ENCODE measurements at places on chromosomes 1 and 21.

GRCh38 chr21:31330144-31330483 lies 13.9 kb downstream of the TIAM1 start:
- no peak for DNase-seq

- no peak for DNase-seq
These were observed 231.7 kb upstream of the AJAP1 start for GRCh38 chr1:4422504-4423289.

GRCh38 chr1:39689214-39689613 lies 2.0 kb downstream of the HPCAL4 start:
- no peak for DNase-seq

DNA sequence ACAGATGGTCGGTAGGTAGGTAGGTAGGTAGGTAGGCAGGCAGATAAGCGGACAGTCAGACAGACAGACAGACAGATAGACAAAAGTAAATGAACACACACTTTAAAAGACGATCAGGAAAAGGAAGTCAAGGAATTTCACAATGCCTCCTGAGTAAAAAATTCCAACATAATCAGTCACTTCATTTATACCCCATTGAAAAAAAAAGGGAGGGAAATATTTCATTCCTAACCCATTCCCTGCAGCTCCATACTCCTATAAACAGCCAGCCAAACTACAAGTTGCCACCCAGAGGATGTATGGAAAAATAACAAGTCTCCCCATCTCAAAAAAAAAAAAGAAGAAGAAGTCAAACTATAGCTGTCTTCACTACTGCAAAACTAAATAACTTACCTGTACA lies 43.4 kb downstream of the ZZZ3 start:
- DNase-seq = no peak

DNA sequence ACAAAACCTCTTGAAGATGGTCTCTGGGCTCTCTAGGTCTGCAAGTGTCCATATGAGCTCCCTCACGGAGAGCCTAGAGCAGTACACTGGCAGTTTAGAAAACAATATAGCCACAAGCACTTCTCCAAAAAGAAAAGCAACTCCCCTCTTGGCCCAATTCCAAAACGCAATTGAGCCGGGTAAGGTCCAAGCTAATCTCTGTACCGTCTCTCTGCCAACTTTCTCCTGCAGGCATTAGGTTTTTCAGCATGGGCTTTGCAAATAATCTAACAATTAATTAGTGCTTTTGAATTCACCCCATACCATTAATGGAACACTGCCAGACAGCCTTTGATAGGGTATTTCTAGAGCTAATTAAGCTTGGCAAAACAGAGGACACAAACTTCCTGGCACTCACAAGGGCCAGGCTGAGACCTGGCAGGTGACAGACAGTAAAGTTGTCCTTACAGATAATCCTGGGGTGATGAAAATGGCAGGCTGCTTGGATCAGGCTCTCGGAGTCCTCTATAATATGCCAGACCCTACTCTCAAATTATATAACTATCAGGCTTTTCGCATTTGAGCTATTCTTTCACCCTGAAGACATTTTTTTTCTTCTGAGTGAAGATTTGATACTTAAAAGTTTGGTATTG lies 39.8 kb downstream of the TGFBR3 start:
- no peak for DNase-seq

GRCh38 chr1:47996406-47997226 lies 569 bp downstream of the TRABD2B start:
- DNase-seq = no peak

DNA sequence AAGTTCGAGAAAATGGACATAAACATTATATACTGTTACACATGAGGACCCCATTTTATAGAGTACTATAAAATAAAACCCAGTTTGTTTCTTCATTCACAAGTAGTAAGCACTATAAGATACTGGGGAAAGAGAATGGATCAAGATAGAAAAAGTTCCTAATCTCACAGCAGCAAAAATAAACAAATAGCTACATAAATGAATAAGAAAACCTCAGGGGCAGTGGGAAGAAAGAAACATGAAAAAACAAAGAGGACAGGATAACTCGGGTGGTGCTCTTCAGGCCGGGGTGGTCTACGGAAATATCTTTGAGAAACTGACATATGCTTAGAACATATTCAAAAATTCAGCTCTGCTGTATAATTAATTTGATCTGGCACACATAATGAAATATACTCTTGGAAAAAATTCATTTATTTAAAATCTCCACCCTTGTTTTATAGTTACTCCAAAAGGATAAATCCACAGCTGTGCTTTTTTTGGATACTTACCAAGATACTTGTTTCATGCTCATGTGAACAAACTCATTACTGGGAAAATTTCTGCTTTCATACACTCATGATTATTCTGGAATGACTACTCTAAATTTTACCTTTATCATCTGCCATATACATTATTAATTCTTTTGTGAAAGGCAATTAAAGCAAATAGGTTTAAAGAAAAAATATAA lies 20.0 kb downstream of the CEP170 start:
- DNase-seq = no peak

GRCh38 chr1:90476994-90477393 lies 240.1 kb downstream of the BARHL2 start:
- no peak for DNase-seq

- DNase-seq = no peak
These were observed 125.4 kb upstream of the DAB1 start for GRCh38 chr1:57549300-57549699.

- no peak for DNase-seq
These were observed 3.1 kb downstream of the KIFAP3 start for GRCh38 chr1:170071378-170071777.

GRCh38 chr1:246800756-246801155 lies 76.5 kb downstream of the SCCPDH start:
- no peak for DNase-seq

GRCh38 chr1:203361945-203362719 lies 11.2 kb upstream of the FMOD start:
- DNase-seq = no peak

DNA sequence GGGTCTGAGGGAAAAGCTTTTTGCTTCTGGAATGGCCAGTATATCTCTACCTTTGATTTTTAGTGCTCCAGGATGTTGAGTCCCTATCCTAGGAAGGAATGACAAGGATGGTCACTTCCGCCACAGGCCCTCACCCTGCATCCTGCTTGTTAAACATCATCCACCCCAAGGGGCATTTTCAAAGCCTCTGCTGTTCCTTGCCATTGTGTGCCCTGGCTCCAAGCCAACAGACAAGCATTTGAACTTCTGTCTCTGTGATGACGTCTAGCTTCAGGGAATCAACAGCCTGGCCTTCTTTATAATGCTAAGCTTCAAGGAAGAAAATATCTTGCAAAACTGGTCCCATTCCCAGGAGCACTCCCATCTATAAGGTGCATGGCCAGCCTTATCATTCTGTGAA lies 12.3 kb upstream of the JAM2 start:
- DNase-seq = no peak

DNA sequence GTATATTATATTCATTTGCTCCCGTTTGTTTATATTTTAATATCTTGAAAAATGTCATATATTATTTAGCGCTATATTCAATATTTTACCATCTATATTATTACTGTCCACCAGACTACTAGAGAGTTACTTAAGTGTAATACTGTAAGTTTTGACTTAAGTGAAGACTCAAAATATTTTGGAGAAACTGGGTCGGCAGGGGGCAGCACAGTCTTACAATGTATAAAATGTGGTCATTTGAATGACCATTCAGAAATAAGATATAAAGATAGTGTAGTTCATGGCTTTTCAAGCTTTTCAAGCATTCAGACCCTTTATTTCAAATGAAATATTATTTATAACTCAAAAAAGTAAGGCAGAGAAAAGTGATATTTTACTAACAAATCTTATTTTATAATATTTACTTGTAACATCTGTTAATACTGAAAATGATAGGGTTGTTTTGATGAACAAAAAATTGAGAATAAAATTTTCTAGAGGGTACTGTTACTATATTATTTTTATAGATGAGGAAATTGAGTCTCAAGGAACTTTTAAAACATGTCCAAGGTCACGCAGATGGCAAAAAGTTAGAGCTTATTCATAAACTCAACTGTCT lies 89.0 kb upstream of the SERTAD4 start:
- DNase-seq = no peak

DNA sequence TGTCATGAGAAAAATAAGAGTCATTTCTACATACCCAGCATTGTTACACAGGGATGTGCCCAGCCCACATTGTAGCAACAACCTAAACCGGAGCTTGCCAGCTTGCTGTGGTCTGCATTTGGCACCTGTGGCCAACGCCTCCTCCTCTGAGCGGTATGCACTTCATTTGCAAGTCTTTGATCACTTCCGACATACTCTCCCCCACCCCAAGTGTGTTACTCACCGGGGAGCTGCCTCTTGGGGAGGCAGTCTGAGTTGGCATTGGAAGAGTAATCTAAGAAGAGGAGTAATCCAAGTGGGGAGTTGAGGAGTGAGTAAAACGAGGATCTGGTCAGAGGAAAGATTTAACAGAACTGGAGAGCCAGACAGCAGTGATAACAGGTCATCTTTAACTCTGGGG lies 3.8 kb downstream of the BCL9 start:
- no peak for DNase-seq

DNA sequence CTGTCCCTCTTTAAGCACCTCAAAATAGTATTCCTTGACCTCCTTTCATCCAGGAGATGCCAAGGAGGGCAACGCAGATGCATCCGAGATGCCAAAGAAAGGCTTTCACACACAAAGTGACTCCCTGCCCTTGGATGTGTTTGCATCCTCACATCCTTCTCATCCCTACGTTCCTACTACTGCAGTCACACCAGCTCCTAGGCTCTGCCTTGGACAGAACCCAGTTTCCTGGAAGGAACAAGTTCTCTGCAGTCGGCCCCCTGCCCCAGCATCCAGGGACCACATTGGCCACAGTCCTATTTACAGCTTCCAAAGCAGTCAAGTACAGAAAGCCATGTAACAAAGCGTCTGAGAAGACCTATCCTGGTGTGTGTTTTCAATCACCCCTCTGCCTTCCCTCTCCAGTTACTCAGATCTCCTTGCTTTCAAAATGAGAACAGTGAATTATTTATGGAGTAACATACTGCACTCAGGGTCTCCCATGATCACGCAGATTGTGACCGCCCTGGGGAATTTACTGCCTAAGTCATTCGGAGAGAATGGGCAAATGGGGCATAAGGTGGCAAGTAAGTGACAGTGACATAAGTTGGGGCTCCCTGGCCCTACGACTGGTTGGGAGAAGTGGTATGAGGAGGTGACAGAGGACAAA lies 21.8 kb upstream of the SRP9 start:
- DNase-seq = no peak

GRCh38 chr1:69739251-69739605 lies 171.5 kb downstream of the LRRC7 start:
- no peak for DNase-seq

DNA sequence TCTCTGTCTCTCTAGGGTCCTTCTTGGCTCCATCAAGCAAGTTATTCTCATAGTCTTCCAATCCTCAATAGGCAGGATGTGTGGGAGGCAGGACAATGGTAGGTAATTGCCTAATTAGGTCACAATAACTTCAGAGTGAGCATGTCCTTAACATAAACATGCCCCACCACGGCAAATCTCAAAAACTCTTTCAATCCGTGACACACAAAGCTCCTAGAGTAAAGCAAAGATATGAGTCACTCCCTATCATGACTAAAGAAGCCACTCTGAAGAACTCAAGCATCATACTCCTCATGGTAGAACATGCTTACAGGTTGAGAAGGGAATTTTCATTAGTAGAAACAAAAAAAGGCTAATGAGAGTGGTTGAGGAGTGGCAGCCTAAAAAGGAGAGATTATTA lies 4.9 kb downstream of the HAO2 start:
- DNase-seq = no peak

DNA sequence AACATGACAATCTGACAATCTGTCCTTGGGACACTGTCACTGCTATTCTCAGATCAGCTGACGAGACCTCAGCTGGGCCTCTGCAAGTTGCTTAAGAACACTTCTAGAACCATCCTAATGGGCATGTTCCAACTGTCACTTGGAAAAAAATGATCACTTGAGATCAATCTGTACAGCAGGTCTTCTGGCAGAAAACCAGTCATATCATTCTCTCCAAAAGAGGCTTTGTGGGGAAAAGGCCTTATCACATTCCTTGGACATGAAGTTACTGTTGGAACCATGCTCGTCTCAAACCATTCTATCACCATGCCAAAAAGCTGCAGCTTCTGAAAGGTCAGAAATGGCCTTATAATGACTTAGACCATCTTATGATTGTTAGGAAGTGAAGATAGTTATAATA lies 744.2 kb downstream of the USP25 start:
- no peak for DNase-seq

DNA sequence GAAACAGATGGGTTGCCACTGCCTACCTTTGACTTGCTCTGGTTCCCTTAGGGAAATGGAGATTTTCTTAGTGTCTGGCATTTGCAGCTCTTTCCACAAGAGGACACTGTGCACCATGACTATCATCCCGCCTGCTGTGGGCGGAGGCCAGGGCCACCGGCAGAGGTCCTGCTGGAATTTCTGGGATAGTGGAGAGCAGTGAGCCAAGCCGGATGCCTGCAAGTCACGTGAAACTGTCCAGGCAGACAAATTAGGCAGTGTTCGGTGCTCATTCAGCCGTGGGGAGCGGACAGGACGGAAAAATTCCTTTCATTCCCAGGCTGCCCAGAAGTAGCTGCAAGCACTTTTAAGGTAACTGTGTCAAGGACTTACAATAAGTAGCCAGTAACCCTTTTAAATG lies 43.4 kb downstream of the IGSF5 start:
- peak; percentile 47 for DNase-seq

- no peak for DNase-seq
These were observed 3.5 kb upstream of the FCMR start for GRCh38 chr1:206925106-206925736.

Measured in iPS DF 6.9 (cell line).